Occipital lobe (tissue), 3 donors: ENCODE measurements at places on chromosomes 1 and 21. TPM values are rescaled to one million over a fixed set of nuclear protein-coding genes. Genes with fewer than 3 reads are reported as not detected.

GRCh38 chr1:112800289-112800688, 85.2 kb upstream of the PPM1J start:
- DNase-seq: no peak

Gene BSND
- not detected for total RNA-seq

DNA sequence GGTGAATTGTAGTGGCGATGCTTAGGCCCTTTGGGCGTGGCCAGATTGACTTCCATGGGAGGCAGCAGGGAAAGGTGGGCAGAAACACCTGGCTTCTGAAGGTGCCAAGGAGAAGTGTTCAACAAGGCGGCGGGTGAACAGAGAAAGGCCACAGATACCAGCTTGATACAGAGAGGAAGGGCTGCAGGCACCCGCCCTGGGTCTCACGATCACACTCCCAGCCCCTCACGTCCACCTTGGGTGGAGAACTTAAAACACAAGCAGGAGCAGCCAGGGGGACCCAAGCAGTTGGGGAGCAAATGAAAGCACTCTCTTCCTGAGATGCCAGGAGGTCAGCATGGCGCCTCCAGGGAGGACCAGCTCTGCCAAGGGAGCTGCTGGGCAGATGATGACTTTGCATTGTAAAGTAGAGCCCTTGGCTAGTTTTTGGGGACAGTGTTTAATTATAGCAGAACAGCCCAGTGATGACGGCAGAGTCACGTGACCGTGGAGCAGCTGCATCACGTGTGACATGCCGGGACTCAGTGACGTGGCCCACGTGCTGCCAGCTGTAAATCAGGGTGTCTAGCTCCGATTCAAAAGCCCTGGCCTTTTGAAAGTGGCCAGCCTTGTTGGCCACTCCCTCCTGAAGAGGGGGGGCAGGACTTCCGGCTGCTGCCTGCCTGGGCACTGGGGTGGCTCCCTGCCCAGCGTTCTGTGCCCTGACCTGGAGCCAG, 19.0 kb downstream of the SLC37A1 start:
- DNase-seq: peak; percentile 73

Gene C1orf56
- 3.4 TPM for total RNA-seq
